ENCODE measurements at places on chromosomes 11 and 22. TPM values are rescaled to one million over a fixed set of nuclear protein-coding genes. Genes with fewer than 3 reads are reported as not detected.
A peak's percentile ranks its signal among the peaks of the same experiment; 100 is the strongest.

MOGAT2 gene
- not detected for total RNA-seq

MPPED2 gene
- total RNA-seq: 25.9 TPM

TBX10 gene
- not detected for total RNA-seq

MUC6 gene
- total RNA-seq: 1.9 TPM

CCDC85B gene
- total RNA-seq: 7.4 TPM

DNA sequence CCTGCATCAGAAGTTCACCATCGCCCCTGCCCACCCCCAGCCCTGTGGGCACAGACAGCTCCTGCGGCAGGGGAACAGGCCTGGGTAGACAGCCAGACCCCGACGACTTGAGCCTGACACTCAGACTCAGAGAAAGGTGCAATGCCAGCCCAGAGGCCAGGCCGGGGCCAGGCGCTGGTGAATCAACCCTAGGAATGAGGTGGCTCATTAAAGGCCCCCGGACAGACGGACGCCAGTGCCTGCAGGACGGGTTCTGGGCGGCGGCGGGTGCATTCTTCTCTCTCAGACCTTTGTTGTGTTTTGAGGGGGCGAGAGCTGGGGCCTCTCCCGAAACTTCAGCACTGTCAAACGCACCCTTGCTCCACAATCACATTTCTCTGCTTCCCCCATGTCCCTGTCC, 5.6 kb downstream of the OVOL1 start:
- no peaks in the 10 kb centered on the region for H3K27me3 ChIP-seq
- peak overlapping the region; percentile 45 for H3K27ac ChIP-seq
- H3K4me3 ChIP-seq: no peak overlapping the region
- H3K36me3 ChIP-seq: peaks cover 8% of the 10 kb centered on the region

DNA sequence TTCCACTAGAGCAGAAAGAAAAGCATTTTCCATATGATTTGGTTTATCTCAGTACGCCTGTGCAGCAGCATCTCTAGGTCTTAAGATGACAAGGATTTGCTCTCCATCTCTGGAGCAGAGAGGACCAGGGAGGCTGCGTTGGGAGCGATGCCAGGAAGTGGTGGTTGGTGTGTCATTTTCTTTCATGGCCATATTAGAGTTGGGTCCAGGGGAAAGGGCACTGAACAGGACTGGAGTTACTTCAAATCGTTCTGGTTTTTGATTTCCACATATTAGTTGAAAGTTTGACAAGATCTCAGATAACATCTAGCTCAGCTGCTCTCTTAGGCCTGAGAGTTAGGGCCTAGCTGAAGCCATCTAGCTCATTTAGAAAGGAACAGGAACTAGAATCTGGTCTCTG, 157.7 kb downstream of the ADAMTS15 start:
- no peaks in the 10 kb centered on the region for H3K36me3 ChIP-seq
- no peak overlapping the region for H3K4me3 ChIP-seq
- peaks cover 5% of the 10 kb centered on the region for H3K4me1 ChIP-seq
- no peak for DNase-seq
- peaks cover 5% of the 10 kb centered on the region for H3K27me3 ChIP-seq

DNA sequence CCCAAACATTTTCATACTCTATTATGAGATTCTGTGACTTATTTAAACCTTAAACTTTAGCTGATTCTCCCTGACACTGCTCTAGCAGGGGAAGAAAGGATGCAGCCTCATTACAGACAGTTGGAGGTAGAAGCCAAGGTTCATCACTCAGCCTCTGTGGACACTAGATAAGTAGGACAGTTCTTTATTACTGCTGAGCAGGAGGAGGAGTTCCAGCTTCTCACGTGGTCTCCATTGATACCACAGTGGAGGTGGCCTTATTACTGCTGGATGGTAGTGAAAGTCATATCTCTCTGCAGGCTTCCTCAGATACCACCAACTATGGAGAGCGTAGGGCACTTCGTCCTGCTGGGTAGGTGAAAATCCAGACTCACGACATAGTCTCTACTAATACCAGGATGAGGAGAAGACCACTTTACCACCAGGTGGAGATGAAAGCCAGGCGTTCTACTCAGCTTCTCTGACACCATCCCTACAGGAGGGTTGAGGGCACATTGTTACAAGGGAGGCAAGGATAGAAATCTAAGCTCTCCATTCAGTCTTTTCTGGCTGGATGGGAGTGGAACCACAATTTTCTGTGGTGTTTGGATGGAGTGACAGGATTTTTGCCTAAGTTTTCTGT, 13.1 kb upstream of the ANGPTL5 start:
- H3K4me3 ChIP-seq: no peak overlapping the region
- no peaks in the 10 kb centered on the region for H3K36me3 ChIP-seq
- H3K27ac ChIP-seq: no peak overlapping the region

DNA sequence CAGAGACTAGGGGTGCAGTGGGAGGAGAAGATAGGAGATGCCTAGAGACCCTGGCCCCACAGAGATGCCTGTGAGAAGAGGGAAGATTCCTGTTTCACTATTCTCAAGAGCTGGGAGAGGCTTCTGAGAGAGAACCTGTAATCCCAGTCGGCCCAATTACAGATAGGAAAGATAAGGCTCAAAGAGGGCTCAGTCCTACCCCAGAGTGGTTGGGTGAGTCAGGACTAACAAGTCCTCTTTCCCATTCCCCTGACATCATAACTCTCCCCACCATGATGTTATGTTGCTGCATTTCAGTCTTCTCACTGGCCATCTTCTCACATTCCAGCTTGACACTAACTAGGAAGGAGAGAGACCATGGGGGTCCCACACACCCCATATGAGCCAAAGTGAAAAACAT, 17.9 kb downstream of the ARHGEF12 start:
- H3K27ac ChIP-seq: peak overlapping the region; percentile 40
- no peak for DNase-seq
- peaks cover 14% of the 10 kb centered on the region for H3K4me1 ChIP-seq
- H3K27me3 ChIP-seq: no peaks in the 10 kb centered on the region
- H3K36me3 ChIP-seq: peaks cover 3% of the 10 kb centered on the region

DNA sequence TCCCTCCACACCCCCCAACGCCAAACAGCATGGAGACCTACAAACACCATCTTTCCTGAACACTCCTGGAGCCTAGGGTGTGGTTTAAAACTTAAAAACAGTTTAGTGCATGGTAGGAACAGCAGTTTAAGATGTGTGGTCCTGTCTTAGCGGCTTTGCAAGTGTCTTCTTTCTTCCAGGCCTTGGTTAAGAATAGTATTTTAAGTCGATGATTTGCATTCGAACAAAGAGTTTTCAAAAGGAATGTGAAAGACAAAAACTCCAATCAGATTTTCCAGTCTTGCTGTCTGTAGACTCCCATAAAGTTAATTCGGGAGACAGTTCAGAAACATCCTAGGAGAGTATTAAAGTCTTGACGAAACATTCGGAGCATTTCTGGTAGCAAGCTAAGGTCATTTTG, 3.7 kb downstream of the FGF4 start:
- no peaks in the 10 kb centered on the region for H3K36me3 ChIP-seq
- no peak overlapping the region for H3K4me3 ChIP-seq
- no peak for DNase-seq
- H3K4me1 ChIP-seq: no peaks in the 10 kb centered on the region
- H3K27me3 ChIP-seq: peaks cover 62% of the 10 kb centered on the region
- H3K27ac ChIP-seq: no peak overlapping the region

DNA sequence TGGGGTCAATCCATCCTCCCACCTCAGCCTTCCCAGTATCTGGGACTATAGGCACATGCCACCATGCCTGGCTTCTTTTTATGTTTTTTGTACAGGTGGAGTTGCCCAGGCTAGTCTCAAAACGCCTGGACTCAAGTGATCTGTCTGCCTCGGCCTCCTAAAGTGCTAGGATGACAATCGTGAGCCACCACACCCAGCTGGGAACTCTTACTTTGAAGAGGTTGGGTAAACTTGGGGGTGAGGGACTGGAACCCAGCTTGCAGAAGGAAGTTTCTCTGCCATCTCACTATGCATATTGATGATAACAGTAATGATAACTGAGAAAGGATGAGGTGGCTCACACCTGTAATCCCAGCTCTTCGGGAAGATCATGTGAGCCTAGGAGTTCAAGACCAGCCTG, 35.9 kb downstream of the ACO2 start:
- no peaks in the 10 kb centered on the region for H3K27me3 ChIP-seq
- no peak overlapping the region for H3K4me3 ChIP-seq
- no peak for DNase-seq
- no peaks in the 10 kb centered on the region for H3K4me1 ChIP-seq

- H3K4me3 ChIP-seq: no peak overlapping the region
- peaks cover 3% of the 10 kb centered on the region for H3K36me3 ChIP-seq
- peaks cover 9% of the 10 kb centered on the region for H3K4me1 ChIP-seq
- no peak for DNase-seq
Observed at GRCh38 chr11:119337581-119338317, 2.9 kb downstream of the C1QTNF5 start.

GRCh38 chr11:122038543-122038942, 77.5 kb downstream of the BLID start:
- DNase-seq: no peak
- peaks cover 6% of the 10 kb centered on the region for H3K27me3 ChIP-seq
- no peak overlapping the region for H3K27ac ChIP-seq
- peaks cover 7% of the 10 kb centered on the region for H3K4me1 ChIP-seq
- no peaks in the 10 kb centered on the region for H3K36me3 ChIP-seq
- no peak overlapping the region for H3K4me3 ChIP-seq

- no peaks in the 10 kb centered on the region for H3K36me3 ChIP-seq
- peak; percentile 75 for DNase-seq
- no peak overlapping the region for H3K4me3 ChIP-seq
- peaks cover 10% of the 10 kb centered on the region for H3K4me1 ChIP-seq
- H3K27ac ChIP-seq: no peak overlapping the region
- no peaks in the 10 kb centered on the region for H3K27me3 ChIP-seq
Observed at GRCh38 chr11:1837171-1838076, 1.4 kb upstream of the TNNI2 start.

Measured in progenitor cell of endocrine pancreas (in vitro differentiated cells).